ENCODE measurements at places on chromosomes 3 and 15.

- DNase-seq = no peak
These were observed 68.7 kb downstream of the TRAK1 start for GRCh38 chr3:42159706-42160472.

DNA sequence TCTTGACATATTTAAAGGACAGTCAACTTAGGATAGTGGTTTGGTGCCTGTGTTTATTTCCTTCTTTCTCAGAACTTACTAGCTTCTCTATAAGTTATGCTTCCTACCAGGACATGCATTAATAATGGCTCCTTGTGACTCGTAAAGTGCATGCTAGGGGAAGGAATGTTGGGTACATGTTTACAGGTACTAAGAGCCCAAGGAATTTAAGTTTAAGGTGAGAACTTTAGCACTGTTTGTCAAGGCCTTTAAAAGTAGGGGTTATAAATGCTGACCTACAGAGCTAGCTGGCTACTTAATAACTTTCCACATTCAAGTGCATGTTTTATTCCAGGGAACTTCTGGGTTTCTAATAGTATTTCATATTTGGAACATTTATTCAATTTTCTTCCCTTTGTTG lies at the start of gene TMEM207:
Gene TMEM207, minus strand, starts transcription at position 101 of the 400 bp plus-strand sequence. Its CDS starts 92 bp downstream, at position 9.
- DNase-seq = no peak

GRCh38 chr3:18771931-18772330 lies 346.8 kb upstream of the SATB1 start:
- DNase-seq = no peak

GRCh38 chr3:161576714-161577510 lies 80.3 kb downstream of the OTOL1 start:
- peak; percentile 45 for DNase-seq

DNA sequence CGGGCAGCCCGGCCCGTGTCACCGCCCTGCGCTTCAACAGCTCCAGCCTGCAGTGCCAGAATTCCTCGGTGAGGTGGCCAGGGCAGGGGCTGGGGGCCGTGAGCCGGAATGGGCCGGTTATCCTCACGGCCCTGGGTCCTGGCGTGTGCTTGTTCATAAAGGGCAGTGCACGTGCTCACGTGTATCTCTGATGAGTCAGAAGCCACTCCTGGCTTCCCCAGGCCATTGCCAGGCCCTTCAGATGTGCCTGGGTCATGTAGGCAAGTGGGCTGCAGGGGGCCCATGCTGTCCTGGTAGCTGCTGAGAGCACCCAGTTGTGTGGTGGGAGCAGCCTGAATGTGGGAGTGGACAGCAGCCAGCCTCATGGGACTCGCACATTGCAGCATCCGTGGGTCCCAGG lies 29.2 kb downstream of the PLXNA1 start:
- DNase-seq = no peak
